ENCODE measurements at places on chromosomes 2 and 18.

DNA sequence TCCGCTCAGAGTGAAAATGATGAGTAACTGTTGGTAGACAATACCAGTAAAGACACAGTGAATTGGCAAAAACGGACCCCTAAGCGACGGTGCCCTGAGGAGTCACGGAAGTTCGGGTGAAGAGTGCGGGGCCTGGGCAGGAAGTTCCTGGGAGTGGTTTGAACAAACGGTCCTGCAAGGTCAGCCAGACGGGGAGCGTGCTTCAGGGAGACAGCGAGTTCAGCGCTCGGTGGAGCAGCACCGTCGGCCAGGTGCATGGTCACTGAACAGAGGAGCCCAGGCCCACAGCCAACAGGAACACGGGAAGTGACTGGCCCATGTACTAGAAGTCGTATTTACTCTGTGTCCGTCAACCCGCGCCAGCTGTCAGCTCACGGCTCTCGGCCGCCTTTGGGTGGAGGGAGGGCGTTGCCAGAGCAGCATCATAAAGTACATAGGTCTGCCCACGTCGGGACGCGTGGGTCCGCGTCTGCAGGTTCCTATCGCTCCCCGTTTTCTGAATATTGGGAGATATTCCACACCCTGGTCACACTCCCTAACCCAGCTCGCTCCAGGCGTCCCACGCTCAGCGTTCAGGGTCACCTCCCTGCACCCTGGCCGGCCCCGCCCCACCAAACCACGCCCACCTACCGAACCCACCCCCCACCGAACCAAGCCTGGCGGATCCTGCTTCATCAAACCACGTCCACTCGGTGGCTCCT, 75.6 kb upstream of the UXS1 start:
- DNase-seq, result peak; percentile 10

DNA sequence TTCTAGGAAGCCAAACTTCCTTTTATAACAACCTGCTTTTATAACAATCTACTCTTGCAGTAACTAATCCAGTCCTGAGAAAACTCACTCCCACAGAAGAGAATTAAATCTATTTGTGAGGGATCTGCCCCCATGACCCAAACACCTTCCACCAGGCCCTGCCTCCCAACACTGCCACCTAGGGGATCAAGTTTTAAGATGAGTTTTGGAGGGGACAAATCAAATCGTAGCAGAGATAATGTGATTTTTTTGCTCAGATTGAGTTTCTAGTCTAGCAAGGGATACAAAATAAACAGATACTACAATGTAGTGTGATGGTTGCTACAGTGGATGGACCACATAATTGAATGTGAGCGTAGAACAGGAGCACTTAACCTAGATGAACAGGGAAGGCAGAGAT, 52.2 kb downstream of the NCOA1 start:
- no peak for DNase-seq

GRCh38 chr2:239255218-239255617, 145.6 kb downstream of the HDAC4 start:
- DNase-seq, result no peak

GRCh38 chr2:55232863-55233657, 572 bp downstream of the RPS27A start:
- peak; percentile 45 for DNase-seq

DNA sequence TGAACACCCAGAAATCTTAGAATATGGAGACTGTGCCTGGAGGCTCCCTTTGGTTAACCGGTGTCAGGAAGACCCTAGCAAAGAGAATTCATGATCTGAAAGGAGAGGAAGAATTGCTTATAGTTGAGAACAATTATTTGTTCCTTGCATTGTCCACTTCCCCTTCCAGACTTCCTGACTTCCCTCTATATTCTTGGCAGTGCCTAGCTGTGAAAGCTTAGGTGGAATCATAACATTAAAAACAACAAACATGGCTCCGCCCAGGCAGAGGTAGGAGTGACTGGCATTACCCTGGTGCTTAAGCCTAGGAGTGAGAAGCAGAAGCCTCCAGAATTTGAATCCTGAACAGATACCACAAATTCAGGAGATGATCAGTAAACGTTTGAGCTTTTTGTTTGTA, 1.9 kb downstream of the TTL start:
- DNase-seq, result no peak

DNA sequence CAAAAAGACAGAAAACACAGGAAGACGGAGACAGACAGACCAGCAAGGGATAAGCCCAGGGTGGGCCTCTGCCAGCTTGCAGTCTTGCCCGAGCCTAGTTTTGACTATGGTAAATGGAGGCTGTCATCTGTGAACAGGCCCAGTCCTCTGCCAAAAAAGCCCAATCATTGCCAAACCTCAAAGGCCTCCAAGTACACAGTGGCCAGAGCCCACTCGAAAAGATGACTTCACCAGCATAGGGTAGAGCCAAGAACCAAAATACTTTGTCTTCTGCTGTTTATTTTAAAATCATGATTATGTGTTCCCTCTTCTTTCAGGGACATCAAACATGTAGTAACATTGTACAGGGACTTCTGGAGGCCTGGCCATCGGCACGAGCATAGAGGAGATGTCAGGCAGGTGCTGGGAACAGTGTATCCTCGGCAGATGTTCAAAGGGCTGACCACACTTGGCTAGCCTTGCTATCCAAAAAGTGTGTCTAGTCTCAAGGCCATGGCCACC, 66.0 kb downstream of the TTC32 start:
- no peak for DNase-seq

DNA sequence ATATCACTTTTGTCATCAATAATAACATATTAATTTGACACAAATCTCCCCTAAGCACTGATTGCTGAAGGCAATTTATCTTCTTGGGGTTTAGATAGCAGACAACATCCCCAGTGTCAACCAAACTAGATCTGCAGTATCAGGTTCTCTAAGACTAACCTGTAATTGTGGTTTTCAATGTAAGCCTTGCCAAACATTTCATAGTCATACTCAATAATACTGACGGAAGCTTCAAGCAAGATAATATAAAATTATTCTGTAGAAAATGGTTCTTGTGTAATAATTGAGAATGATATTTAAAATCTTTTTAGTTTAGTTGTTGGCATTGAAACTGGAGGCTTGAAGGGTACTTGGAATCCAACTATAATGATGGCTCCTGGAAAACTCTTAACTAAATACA, 186.3 kb downstream of the RIT2 start:
- no peak for DNase-seq

DNA sequence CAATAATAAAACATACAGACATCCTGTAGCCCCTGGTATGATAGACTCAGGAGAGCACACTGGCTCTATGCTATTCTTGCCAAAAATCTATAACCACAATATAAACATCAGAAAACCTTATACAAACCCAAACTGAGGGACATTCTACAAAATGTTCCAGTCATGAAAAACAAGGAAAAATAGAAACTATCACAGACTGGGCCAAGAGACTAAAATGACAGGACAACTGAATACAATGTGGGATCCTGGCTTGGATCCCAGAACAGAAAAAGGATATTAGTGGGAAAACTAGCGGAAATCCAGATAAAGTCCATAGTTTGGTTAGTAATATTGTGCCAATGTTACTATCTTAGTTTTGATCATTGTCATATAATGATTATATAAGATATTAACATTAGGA, 29.6 kb upstream of the EPAS1 start:
- DNase-seq, result no peak

DNA sequence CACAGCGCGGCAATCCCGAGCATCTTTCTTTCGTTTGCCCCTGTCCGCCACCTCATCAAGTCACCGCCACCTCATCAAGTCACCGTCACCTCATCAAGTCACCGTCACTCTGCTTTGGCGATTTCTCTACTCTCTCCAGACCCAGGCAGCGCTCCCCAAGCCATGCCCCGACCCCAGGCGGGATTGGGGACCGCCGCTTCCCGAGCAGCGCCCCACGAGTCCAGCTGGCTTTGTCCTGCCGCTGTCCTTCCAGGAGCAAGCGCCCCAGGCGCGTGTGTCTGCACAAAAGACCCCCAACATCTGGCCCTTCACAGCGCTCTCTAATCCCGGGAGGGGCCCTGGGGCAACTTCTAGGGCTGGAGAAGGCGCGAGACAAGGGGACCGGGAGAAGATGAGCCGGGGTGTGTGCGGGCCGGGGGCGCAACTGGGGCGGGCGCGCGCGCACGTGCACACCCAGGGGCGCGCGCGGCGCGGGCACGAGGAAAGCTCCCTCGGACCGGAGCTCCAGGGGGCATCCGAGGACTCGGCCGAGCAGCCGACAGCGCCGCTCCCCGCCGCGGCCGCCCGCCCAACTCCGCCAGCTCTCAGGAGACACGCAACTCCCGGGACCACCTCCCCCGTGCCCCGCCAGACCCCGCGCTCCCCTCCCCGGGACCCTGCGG, 633 bp upstream of the RNF152 start:
- DNase-seq, result peak; percentile 0

GRCh38 chr2:205714789-205715720, 32.8 kb downstream of the NRP2 start:
- no peak for DNase-seq

GRCh38 chr2:46803911-46804670, 111.5 kb downstream of the MCFD2 start:
- no peak for DNase-seq

- DNase-seq, result no peak
These were observed 1.8 kb upstream of the ARID5A start for GRCh38 chr2:96534701-96535181.

- DNase-seq, result no peak
These were observed 113.0 kb downstream of the STPG4 start for GRCh38 chr2:47041891-47042684.

DNA sequence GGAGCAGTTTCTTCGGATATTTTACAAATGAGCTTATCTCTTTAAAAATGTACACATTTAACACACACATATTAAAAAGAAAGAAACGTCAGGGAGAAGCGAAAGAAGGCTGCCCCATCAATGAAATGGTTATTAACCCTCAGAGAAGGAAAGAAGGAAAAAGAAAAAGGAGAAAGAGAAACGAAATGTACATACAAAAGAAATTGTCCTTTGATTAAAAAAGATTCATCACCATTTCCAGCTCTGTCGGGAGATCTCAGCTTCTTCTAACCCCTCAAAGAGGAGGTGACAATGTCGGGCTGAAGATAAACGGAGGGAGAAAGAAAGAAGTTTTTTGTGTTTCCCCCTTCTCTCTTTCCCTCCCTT, 1.5 kb downstream of the IKZF2 start:
- no peak for DNase-seq

DNA sequence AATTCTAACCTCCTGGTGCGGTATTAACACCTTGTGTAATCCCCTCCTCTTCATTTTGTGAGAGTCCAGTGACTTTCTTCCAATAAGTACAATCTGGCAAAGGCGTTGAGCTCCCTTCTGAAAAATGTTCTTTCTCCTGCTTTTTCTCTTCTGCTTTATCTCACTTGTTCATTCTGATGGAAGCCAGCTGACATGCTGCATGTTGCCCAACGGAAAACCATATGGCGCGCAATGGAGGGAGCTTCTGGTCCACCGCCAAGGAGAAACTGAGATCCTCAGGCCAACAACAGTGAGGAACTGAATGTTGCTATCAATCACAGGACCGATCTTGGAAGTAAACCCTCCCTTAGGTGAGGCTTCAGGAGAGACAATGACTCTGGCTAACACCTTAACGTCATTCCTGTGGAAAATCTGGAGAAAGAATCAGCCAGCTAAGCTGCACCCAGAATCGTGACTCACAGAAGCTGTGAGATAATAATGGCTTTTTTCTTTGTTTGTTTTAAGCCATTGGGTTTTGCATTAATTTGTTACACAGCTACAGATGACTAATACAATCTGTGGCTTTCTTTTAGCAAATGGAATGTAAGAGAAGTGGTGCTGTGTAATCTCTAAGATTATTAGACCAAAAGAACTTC, 1323.9 kb upstream of the DDX18 start:
- DNase-seq, result no peak

DNA sequence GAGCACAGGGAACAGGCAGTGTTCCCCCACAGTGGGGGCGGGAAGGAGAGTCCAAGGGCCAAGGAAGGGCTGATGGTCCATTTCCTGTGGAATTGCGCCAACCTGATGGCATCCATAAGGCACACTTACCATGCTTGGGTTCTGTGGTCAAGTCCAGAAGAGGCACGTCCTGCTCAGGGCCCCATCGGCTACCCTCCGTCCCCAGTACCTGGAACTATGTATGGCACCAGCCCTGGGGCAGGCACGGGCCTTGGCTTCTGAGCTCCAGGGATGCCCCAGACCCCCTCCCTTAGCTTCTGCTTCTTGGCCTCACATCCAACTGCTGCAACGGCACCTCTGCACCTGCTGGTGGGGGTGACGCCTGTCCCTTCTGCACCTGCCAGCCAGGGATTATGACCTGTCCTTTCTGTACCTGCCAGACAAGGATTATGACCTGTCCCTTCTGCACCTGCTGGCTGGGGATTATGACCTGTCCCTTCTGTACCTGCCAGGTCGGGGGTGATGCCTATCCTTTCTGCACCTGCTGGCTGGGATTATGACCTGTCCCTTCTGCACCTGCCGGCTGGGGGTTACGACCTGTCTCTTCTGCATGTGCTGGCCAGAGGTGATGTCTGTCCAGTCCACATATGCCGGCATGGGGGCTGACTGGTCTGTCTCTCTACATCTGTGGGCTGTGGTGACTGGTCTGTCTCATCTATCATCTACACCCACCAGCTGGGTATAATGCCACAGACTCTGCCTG, 45.4 kb upstream of the SNTG2 start:
- DNase-seq, result no peak

GRCh38 chr2:144374163-144374661, 145.7 kb downstream of the ZEB2 start:
- DNase-seq, result no peak

DNA sequence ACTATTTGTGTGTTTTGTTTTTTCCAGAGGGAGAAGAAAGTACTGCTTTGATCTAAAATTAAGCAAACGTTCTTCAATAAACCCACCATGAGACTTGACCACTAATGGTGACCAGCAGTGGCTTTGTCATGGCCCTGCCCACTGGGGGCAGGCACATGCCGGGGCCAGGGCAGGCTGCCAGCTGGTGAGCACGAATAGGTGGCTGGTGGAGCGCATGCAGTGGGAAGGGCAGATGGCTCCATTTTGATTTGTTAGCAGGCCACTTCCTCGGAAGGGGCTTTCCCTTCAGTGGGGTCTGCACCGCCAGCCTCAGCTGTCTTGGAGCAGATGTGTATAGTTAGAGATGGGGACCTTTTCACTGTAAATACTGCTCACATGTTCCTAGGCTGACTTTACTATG, 277.1 kb downstream of the SOX11 start:
- DNase-seq, result no peak

- no peak for DNase-seq
These were observed 8.2 kb downstream of the SLC35F6 start for GRCh38 chr2:26772064-26773001.

GRCh38 chr2:56981554-56981953, 797.8 kb downstream of the CCDC85A start:
- DNase-seq, result no peak

- no peak for DNase-seq
These were observed 10.6 kb downstream of the MYO1B start for GRCh38 chr2:191255756-191256312.

DNA sequence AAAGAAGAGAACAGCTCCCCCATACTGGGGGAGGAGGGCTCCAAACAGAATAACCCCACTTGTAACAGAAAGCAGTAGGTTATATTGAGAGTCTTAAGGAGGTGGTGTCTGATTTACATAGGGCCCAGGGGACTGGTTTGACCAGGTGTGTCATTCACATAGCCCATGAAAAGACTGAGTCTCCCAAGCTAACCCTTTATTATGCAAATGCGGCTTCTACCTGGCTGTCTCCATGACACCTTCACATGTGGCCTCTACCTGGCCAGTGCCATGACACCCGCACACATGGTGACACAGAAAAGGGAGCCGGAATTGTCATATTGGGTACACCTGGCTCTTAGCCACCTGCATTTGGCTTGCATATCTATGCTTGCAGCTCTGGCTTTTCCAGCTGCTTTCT, 1057.2 kb upstream of the PIK3C3 start:
- no peak for DNase-seq

- DNase-seq, result no peak
These were observed 118.9 kb upstream of the ARL4C start for GRCh38 chr2:234615643-234616356.

Data from activated T-helper 1 cell treated with Interleukin-2 at 50 U/mL for 16 hours (primary cell).